Head of caudate nucleus (tissue), 42 donors: ENCODE measurements at places on chromosomes 12 and 14.

DNA sequence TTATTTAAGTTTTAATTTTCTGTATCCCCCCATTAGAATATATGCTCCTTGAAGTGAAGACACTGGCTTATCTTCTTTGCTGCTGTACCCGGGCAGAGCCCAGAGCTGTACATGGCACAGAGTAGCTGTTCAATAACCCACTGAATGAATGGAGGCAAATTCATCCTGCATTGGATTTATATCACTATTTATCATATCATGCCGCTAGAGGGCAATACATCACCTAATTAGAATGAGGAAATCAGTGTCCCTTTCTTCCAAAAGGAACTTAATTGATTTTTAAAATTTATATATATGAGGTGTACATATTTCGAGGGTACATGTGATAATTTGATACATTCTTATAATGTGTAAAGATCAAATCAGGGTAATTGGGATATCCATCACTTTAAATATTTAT lies 89.2 kb upstream of the TMEM260 start:
- DNase-seq = no peak

DNA sequence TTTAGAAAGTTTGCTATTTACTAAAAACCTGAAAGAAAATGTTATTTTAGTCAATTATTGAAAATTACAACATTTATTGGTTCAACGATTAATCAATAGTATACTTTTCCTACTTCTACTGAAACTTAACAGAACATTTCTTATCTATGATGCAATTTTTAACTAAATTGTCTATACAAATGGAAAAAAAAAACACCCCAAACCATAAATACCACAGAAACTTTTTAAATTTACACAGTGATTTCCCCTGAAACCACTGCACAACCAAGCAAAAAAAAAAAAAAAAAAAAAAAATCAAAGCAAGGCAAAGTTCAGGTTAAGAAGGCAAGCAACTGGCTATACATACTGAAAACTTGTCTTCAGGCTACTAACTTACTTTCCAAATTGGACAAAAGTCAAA lies 71.9 kb upstream of the POC1B start:
- no peak for DNase-seq

- no peak for DNase-seq
Measured at GRCh38 chr14:24741871-24742270, 107.9 kb upstream of the GZMB start.

DNA sequence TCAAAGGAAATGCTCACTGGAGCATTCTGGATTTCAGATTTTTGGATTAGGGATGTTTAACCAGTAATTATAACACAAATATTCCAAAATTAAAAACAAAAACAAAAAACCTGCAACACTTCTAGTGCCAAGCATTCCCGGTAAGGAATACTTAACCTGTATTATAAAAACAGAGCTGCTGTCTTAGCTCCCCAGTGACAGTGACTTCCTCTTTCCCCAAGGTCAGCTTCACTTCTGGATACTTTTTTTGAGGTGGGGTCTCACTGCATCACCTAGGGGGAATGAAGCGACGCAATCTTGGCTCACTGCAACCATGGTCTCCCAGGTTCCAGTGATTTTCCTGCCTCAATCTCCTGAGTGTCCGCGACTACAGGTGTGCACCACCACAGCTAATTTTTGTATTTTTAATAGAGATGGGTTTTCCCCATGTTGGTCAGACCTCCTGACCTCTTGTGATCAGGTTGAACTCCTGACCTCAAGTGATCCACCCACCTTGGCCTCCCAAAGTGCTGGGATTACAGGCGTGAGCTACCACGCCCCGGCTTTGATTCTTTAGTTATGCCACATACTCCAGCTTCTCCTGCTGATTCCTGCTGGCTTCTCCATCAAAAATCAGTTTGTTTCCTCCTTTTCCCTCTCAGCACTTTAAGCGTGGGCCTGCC lies 15.9 kb downstream of the PPP1CC start:
- no peak for DNase-seq

GRCh38 chr12:57579011-57579410 lies 12.0 kb upstream of the PIP4K2C start:
- no peak for DNase-seq

- DNase-seq = no peak
Measured at GRCh38 chr14:95490727-95491451, 25.6 kb downstream of the SYNE3 start.

- DNase-seq = peak; percentile 2
Measured at GRCh38 chr14:105851716-105852377, 325.5 kb downstream of the TMEM121 start.

DNA sequence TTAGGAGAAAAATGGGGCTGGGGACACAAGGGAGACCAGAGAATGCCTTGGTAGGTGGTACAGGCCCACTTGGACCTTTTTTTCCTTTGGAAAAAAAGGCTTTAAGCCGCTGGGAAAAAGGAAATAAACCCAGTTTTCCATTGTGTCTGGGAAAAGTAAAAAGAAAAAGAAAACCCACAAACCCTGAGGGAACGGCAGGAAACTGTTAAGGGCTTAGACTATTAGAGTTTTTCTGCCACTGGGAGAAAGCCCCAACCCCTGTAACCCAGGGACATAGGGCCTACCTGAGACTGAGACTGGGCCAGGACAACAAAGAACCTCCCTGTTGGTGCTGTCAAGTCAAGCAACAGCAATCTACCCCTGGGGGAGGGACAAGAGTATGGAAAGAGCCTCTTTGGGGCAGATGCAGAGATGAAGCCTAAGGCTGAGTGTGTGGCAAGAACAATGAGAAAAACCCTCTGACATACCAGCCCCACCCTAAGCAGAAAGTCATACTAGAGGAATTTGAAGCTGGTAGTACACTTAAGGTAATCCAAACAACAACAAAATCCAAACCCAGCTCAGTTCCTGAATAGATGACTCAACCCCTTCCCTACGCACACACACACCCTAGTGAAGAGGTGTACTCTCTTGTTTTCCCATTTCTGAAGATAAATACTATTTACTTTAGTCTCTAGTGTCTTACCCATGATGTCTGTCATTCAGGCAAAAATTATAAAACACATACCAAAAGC lies 22.8 kb downstream of the ATF1 start:
- no peak for DNase-seq

- DNase-seq = no peak
Measured at GRCh38 chr14:85415015-85415712, 114.8 kb upstream of the FLRT2 start.

- no peak for DNase-seq
Measured at GRCh38 chr12:116455540-116456329, 103.4 kb upstream of the MAP1LC3B2 start.

- DNase-seq = peak; percentile 38
Measured at GRCh38 chr12:90630006-90630405, 325.0 kb downstream of the CCER1 start.

DNA sequence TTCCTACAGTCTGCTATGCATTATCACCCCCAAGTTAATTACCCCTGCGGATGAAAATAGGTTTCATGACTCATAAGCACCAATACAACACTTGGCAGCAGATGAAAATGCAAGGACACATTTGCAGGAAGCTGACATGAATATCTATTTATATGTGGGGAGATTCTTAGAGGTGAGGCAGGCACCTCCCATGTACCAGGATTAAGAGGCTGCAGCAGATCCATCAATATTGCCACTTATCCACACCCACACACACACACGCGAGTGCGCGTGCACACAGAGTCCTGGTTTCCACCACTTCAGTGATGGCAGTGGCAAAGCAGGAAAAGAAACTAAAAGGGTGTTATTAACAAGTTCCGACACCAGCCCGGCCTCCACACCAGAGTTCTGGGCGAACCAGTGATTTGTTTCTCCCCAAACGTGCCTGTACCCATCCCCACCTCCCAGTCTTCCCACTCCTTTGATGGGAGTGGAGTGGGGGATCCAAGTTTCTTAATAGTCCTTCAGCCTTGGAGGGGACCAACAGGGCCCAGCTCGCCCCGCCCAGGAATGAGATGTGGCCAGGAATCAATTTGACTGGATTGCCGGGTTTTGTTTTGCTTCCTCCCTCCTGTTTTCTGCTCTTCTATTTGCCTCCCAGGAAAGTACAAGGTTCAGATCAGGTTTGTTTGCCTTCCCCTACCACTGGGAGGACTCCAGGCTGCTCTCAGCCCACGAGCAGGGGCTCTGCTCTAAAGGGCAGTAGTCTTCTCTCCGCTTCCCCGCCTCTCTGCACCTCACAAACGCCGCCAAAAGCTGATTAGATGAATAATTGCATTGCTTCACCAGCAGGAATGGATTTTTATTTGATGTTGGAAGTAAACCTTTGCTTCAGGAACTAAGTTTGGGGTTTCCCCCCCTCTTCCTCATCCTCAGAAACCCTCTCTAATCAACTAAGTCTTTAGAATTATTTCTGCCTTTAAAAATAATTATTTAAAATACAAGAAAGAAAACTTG lies 5.2 kb downstream of the IRF2BPL start:
- DNase-seq = no peak

- DNase-seq = no peak
Measured at GRCh38 chr14:103288076-103288766, 45.8 kb upstream of the EIF5 start.

DNA sequence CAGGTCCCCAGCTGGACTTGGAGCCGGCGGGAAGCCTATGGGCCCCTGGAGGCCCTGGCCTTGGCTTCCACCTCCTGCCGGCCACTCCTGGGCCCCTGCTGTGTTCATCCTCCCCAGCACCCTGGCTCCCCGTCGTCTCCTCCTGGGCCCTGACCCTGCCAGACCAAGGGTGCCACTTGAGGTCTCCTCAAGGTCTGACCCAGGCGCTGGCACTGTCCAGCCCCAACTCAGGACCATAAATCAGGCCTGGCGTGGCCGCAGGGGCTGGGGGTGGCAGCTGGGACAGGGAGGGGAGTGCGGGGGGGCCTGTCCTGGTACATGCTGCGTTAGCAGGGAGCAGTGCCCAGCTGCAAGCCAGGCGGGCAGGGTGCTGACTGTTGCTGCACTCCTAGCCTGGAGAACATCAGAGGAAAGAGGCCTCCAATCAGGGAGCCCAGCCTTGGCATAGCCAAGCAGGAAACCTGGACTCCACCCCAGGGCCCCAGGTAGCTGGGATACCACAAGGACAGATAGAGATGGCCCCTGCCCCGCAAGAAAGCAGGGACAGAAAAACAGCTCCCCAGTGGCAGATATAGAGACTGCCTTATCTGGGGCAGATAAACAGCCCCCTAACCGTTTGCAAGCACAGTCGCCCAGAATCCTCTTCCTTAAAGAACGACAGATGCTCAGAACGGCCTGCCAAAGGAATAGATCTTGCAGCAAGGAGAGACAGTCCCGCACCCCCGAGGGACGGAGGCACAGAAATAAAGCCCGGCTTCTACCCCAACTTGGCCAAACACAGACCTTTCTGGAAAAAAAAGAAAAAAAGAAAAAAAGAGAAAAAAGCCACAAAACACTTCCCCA lies 6.5 kb upstream of the ATG101 start:
- peak; percentile 65 for DNase-seq

- DNase-seq = no peak
Measured at GRCh38 chr12:104182621-104183378, 32.8 kb upstream of the TXNRD1 start.

DNA sequence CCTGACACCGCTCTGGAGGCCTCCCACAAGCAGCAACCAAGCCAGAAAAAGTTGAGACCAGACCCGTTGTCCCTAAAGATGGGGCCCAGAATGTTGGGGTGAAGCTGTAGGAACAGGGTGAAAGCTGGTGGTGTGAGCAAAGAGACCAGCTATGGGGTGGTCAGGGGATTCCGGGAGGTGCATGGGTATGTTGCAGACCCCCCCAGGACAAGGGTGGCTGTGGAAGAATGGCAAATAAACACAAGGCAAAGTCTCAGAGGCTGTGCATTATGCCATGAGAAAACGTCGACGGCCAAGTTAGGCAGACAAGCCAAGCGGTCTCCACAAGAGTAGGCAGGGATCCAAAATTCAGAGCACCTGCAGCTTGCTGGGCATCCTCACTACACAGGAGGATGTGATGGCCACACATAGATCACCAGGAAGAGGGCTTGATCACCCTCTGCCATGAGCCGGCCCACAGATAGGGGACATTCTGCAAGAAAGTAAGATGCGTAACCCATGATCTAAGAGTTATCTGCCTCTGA lies 58.8 kb upstream of the KCNA1 start:
- DNase-seq = no peak

GRCh38 chr14:99943620-99944019 lies 121.6 kb upstream of the EVL start:
- DNase-seq = no peak

- peak; percentile 86 for DNase-seq
Measured at GRCh38 chr14:81436296-81437138, 36.4 kb upstream of the STON2 start.

- no peak for DNase-seq
Measured at GRCh38 chr12:51023625-51024382, 2.4 kb downstream of the SLC11A2 start.

GRCh38 chr12:102169922-102170621 lies 27.6 kb downstream of the PMCH start:
- DNase-seq = no peak

- no peak for DNase-seq
Measured at GRCh38 chr12:62599854-62600437, 133.3 kb downstream of the MON2 start.

DNA sequence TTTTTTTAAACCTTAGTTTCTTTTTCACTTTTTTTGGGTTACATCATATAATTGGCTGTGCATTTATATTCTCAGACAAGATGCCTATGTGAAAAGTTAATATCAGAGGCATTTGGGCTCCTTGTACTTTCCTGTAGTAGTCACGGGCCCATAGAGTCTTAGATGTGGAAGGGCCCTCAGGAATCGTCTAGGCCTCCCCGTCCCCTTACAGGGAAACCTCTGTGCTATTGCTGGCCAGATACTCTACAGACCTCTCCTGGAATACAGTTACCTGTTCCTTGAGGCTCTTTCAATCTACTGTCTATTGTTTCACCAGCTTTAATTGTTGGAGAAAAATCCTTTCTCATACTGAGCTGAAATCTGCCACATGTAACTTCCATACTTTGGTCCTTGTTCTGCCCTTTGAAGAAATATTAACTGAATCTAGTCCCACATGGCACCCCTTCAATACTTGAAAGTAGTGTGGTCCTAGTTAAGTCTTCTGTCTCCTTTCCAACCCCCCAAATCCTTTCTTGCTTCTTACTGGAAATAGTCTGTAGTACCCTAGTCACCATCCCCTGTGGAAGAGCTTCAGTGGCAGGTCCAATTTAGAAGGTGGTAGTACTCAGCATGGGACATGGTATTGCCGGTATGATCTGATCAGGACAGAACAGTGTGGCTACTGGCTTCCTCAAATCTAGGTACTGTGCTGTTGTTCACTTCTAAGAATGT lies 3.1 kb downstream of the ATP23 start:
- no peak for DNase-seq

DNA sequence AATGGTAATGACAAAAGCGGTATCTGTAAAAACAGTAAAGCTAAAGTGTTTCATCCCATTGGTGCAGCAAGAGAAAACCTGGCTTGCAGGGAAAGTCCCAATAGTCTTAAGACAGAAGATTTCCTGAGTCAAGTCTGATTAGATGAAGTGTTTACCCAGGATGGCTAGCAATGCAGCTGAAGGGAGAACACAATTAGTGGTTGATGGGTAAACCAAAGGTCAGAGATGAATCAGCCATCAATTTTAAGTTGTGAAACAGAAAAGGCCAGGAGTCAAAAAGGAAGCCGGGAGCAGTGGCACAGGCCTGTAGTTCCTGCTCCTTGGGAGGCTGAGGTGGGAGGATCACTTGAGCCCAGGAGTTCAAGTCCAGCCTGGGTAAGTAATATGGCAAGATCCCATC lies 52.6 kb downstream of the SEC23A start:
- DNase-seq = no peak
